Right lung (tissue), 10 donors: ENCODE measurements at places on chromosomes 2 and 18. TPM values are rescaled to one million over a fixed set of nuclear protein-coding genes. Genes with fewer than 3 reads are reported as not detected.
A peak's percentile ranks its signal among the peaks of the same experiment; 100 is the strongest.

Gene FOXI3
- polyA plus RNA-seq: not detected

GRCh38 chr18:54867131-54867530 lies 38.9 kb downstream of the RAB27B start:
- no peak for DNase-seq

GRCh38 chr2:96123936-96124335 lies 7.6 kb upstream of the ADRA2B start:
- no peak for DNase-seq

- DNase-seq: no peak
Measured at GRCh38 chr2:6945087-6945813, 28.0 kb downstream of the RNF144A start.

GRCh38 chr2:45397292-45397691 lies 213.8 kb downstream of the SRBD1 start:
- DNase-seq: no peak

Gene TEKT4
- 1.1 TPM for polyA plus RNA-seq

DNA sequence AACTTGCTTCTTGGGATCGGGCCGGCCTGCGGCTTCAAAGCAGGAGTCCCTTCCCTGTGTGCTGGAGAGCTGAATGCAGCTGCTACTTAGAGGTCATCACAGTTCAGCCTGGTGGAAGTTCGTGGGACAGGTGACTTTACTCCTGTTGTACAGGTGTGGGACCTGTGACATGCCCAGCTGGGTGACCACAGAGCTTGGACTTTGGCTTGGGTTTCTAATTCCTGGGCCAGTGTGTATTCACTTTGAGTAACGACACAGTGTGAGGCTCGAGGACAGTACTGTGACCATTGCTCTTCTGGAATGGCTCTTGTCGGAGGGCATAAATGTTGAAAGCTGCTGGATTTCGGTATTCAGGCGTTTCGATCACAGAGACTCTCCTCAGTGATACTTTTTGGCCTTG lies 114.5 kb downstream of the STPG4 start:
- DNase-seq: no peak

Gene TMEM247
- not detected for polyA plus RNA-seq

- DNase-seq: peak; percentile 58
Measured at GRCh38 chr18:36786686-36787085, 42.1 kb downstream of the TPGS2 start.

GRCh38 chr2:237251986-237252385 lies 162.0 kb downstream of the COL6A3 start:
- DNase-seq: no peak

Gene CERS6
- polyA plus RNA-seq: 21.4 TPM

GRCh38 chr2:241570961-241571581 lies 12.5 kb downstream of the BOK start:
- no peak for DNase-seq

Gene PROM2
- 14.6 TPM for polyA plus RNA-seq

Gene CD8B
- polyA plus RNA-seq: 0.85 TPM

Gene LRATD1
- 17.3 TPM for polyA plus RNA-seq

DNA sequence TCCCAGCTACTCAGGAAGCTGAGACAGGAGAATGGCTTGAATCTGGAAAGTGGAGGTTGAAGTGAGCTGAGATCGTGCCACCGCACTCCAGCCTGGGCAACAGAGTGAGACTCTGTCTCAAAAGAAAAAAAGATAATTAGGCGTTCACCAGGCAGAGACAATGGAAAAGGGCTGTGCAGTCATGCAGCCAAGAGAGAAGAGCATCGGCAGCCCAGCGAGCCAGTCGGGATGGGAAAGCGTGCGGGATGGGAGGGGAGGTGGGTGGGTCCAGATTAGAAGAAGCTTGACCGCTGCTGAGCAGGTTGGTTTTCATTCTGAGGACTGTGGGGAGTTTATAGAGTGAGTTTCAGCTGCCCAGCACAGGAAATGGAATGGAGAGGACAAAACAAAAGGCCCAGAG lies 15.0 kb upstream of the CYS1 start:
- DNase-seq: no peak

DNA sequence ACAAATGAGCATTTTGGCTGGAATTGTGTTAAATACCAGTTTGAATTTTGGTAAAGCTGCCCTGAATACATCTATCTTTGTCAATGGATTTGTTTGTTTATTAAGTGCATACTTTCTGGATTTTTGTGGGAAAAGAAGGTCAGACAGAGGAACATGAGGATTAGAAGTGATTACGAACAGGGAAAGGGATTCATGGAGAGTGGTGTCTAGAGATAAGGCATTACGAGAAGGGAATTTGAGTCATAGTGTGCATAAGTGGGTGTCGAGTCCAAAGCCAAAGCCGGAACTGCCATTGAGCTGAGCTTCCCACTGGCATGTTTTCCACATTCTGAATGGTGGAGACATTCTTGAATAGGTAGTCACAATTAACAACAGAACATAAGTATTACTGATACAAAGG lies 68.9 kb upstream of the EFEMP1 start:
- DNase-seq: no peak

GRCh38 chr2:32457814-32458213 lies 101.0 kb downstream of the BIRC6 start:
- DNase-seq: no peak

Gene IL36G
- 0.42 TPM for polyA plus RNA-seq

Gene CTIF
- polyA plus RNA-seq: 32.3 TPM

DNA sequence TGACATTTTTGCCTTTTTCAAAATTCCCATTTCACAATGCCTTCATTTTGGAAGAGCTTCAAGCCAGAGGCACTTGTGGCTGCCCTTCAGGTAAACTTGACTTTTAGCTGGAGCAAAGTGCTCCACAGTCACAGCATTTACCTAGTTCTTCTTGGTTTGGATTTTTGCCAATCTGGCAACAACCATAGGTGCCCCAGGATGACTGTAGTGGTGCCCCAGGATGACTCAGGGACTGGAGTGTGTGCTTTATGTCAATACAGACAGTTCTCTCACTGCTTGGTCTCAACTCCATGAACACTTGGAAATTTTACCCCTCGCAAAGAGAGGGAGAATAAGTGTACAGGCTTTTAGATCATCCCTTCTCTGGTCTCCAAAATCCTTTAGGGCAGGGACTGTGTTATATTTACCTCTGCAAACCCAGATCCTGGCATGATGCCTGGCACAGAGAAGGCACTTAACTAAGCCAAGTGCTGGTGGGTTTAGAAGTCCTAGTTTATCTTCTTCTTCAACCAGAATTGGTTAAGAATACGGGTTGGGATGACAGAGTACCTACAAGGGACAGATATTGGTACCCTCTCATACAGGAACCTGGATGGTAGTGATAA lies 15.3 kb upstream of the PTPN4 start:
- peak; percentile 48 for DNase-seq

DNA sequence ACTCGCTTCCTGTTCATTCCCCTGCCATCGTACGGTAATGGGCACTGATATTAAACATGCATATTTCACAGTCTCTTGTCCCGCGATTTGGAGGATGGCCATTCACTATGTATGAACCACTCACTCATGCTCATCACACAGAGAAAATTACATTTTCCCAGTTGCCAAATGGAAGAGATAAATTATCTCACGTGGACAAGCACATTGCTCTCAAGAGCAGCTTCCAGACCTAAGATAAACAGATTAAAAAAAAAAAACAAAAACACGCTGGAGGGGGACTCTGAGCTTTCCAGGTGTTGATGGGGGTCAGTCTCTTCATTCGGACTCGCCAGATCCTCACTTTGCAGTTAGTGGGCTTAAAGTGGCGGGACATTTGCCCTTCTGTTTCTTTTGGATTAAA lies 1.7 kb upstream of the MAPK4 start:
- no peak for DNase-seq

GRCh38 chr18:9822587-9823185 lies 63.1 kb upstream of the TXNDC2 start:
- DNase-seq: no peak

DNA sequence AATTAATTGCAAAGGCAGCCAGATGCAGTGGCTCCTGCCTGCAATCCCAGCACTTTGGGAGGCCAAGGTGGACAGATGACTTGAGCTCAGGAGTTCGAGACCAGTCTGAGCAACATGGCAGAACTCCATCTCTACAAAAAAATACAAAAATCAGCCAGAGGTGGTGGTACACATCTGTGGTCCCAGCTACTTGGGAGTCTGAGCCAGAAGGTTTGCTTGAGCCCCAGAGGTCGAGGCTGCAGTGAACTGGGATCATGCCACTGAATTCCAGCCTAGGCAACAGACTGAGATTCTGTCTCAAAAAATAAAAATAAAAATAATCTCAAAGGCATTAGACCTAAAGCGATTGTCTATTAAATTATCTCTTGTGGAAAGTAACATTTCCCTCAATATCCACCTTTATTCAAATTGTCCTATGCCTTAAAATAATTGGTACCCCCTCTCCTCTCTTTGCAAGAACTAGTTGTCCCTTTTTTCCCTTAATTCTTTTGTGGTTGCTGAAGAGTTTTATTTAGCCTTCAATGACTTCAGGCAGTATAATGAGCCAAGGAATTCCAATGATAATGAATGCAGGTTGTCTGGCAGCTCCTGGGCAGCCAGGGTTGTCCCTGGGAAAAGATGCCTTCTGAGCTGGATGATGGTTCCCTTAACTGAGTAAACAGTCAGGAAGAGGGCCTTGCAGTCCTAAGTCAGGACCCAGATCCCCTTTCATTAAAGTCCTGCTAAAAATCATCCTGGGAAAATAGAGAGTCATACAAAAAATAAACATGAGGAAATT lies 32.2 kb downstream of the GPR75 start:
- DNase-seq: no peak

DNA sequence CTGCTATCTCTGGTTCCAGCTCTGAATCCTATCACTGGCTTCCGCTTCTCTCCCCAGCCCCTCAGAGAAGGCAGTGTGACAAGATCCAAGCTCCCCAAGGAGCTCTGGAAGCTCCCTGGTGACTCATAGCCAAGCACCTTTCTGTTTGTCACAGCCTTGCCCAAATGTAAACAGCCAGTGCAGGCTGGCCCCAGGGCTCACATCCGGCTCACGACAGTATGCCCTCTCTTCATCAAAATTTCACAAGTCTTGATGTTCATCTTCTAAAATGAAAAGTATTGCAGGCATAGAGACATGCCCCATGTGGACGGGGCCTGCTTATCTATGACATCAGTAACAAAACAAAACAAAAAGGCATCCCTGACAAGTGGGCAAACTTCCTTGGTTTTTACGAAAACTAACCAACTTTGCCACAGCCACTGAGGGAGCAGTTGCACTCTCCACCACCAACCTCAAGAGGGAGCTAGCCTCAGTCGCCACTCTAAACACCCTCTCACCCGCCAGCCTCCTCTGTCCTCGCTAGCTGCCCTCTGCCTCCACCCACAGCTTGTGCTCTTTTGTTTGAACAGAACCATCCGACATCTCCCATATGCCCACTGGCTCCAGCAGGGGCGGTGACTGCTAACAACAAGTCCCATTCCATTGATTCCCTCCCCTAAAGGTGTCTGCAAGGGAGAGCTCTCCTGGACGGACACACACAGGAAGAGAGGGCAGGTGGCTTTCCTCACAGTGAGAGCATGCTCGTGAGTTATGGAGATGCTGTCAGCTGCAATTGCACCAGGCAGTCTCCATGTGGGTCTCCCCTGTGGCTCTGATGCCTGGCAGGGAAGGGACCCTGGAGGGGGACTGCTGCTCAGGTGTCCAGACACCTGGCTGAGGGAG lies 71.0 kb upstream of the DAPL1 start:
- no peak for DNase-seq

DNA sequence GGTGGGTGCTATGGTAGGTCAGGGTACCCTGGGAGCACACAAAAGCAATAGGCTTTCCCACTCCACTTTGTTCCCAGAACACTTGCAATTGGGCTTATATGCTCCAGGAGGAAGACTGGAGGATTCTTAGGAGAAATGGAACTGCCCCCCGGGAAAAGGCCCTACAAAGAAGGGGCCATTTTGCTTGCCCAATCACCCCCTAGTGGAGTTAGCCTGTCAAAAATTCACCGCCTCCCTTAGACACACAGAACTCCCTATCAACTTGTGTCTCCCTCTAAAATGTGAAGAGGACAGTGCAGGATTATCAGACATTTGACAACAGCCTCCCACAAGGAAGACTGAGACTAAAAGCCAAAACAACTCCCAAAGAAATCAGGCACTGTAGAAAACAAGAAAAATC lies 36.5 kb downstream of the NLRC4 start:
- no peak for DNase-seq

GRCh38 chr2:224819075-224819474 lies 102.9 kb upstream of the CCDC195 start:
- peak; percentile 14 for DNase-seq

- DNase-seq: no peak
Measured at GRCh38 chr2:161681046-161681445, 56.8 kb downstream of the SLC4A10 start.

GRCh38 chr2:38254796-38255195 lies 122.3 kb downstream of the ATL2 start:
- DNase-seq: no peak

- DNase-seq: no peak
Measured at GRCh38 chr2:111069722-111070121, 51.0 kb upstream of the BCL2L11 start.

Gene UBXN2A
- 16.5 TPM for polyA plus RNA-seq

GRCh38 chr2:231627384-231628120 lies 34.9 kb downstream of the TEX44 start:
- DNase-seq: no peak

GRCh38 chr2:187124529-187124928 lies 275.6 kb upstream of the ZSWIM2 start:
- no peak for DNase-seq

DNA sequence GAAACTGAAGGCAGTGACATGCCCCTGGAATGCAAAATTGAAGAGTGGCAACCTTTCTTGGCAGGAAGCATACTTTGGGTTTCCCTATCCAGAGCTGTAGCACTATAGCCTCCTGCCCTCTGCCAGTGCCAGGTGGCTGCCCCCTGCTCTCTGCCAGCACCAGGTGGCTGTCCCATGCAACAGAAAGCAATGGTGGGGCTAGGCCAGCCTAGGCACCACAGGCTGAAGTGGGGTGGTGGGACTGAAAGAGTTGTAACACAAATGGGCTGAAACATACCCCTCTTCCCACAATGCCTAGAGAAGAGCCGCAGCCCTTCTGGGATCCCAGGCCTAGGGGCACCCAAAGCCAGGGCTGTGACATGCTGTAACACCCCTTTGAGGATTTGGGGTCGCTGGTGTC lies 1739.3 kb upstream of the LRRTM1 start:
- DNase-seq: no peak

Gene MC4R
- 1.1 TPM for polyA plus RNA-seq

Gene SPP2
- not detected for polyA plus RNA-seq

- DNase-seq: no peak
Measured at GRCh38 chr2:43758739-43759138, 15.1 kb upstream of the DYNC2LI1 start.

DNA sequence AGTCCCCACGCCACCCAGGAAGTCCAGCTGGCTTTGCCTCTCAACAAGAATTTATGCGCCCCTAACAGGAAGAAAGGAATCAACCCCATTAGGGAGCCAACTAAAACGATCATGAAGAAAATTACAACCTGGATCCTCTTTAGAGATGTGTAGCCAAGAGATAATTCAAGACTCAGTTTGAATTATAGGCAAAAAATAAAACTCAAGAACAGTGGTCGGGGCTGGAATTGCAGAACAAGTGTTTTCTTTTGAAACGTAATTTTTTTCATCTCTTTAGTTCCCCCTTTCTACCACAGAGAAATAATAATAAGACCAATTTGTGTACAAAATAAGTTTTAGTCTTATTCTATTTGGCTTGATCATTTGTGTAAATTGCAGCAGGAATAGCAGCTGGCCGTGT lies 22.4 kb downstream of the PDCD1 start:
- no peak for DNase-seq

Gene ABCB11
- polyA plus RNA-seq: 0.03 TPM

Gene RMC1
- 28.6 TPM for polyA plus RNA-seq

- peak; percentile 23 for DNase-seq
Measured at GRCh38 chr2:135030826-135031225, 16.4 kb downstream of the MAP3K19 start.

Gene LYG2
- 0.64 TPM for polyA plus RNA-seq
